ENCODE measurements at places on chromosomes 2 and 18.

DNA sequence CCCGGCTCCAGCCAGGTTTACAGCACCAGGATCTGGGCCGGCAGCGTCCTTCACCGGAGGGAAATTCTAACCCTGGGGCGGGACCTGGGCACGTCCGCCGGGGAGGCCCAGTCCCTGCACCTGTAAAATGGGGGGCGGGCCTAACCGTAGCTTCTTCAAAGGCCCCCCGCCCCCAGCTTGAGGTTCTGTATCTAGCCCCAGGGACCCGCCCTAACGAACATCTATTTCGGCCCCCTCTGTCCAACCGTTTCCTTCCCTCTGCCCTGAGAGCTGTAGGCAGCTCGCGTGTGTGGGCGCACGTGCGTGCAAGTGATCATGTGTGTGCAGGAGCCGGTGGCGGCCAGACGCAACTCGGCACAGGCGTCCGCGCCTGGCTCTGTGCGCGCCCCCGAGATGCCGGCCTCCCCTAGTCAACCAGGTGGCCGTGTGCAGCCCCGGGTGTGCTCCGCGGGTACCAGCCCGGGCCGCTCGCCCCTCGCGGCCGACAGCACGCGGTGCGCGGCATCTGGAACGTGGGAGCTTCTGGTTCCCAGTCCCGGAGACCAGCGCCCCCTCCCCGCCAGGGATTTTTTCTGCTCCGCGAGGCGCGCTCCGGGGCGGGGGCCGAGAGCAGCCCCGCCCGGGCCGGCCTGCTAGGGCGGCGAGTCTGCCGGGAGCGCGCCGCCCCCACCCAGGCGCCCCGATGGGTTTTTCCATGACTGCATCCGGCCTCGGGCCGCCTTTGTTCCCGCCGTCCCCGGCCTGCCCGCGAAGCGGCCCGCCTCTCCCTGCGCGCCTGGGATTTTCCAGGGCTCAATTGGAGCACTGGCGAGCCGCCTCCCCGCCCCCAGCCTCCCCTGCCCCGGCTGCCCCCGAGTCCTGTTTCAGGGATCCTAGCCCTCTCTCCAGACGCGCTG lies 21.2 kb downstream of the TEX44 start:
- DNase-seq = peak; percentile 69

- no peak for DNase-seq
Measured at GRCh38 chr2:328761-329160, 40.9 kb upstream of the ALKAL2 start.

DNA sequence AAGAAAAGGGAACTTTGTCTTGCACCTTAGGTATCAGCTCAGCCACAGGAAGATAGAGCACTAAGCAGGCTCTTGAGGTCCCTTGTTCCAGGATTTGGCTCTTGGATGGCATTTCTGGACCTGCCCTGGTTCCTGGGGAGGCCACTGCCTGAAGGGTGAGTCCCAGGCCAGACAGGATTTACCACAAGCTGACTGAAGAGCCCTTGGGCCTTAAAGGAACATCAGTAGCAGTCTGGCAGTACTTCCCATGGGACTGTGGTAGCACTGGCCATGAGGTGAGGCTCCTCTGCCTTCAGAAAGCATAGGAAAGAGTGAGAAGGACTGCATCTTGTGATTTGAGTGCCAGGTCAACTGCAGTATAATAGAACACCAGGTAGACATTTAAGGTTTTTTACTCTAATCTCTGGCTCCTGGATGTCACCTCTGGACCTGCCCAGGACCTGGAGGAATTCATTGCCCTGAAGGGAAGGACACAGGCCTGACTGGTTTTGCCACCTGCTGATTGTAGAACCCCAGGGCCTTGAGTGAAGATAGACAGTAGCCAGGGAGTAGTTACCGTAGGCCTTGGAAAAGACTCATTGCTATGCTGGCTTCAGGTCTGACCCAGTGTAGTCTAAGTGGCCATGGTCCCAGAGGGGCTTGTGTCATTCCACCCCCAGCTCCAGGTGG lies 154.4 kb upstream of the CREB1 start:
- DNase-seq = no peak

DNA sequence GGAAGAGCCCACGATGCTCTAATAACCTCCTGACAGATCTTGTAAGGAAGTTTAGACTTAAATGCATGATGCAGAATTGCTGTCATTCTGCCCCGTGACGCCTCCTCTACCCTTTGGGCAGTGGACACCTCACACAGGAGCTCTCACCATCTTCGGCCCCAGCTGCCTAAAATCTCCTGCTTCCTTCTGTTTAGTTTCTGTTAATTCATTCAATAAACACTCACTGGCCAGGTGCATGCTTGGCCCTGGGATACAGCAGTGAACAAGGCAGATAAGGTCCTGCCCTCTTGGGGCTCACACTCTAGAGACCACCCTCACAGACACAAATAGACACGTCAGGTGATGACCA lies 81.1 kb downstream of the SEPTIN10 start:
- DNase-seq = no peak

DNA sequence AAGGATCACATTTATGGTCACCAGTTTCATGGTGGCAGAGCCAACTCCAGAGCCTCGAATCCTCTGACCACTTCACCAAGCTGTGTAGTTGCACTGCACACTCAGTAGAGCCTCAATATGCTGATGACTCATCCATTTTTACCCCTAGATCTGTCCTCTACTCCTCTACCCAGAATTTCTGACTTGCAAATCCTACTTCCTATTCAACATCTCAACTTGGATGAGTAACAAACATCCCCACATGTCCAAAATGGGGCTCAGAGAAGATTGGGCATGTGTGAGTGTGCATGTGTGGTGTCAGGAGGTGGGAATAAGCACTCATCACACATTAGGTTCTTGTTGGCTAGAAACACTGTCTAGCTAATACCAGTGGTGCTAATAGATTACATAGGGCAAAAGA lies 57.8 kb upstream of the IGFBP2 start:
- no peak for DNase-seq

DNA sequence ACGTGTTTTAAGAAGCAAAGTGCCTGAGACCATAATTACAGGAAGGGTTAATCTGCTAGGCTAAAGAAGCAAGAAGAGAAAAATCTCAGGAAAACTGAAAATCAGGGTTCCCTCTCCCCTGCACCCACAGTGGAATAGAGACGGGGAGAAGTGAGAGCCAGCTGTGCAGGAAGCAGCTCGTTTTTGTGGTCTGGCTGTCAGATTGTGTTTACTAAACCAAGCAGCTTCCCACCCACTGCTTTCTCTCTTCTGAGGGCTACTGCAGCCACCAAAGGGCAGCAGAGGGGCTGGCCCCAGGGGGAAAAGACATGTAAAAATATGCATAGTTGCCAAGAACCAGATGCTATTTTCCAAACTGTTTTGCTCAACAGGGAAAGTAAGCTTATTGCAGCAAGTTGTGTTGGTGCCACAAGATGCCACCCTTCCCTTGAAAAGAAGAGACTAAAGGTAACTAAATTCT lies 72.6 kb upstream of the THUMPD2 start:
- DNase-seq = no peak

GRCh38 chr2:241350878-241351639 lies 5.0 kb upstream of the FARP2 start:
- no peak for DNase-seq

- no peak for DNase-seq
Measured at GRCh38 chr2:196372811-196373664, 201.7 kb upstream of the STK17B start.

- no peak for DNase-seq
Measured at GRCh38 chr2:38620282-38620977, 17.7 kb upstream of the HNRNPLL start.

- DNase-seq = no peak
Measured at GRCh38 chr2:64866797-64867196, 122.4 kb upstream of the SLC1A4 start.

GRCh38 chr2:169877398-169877797 lies 50.1 kb downstream of the UBR3 start:
- DNase-seq = no peak

- DNase-seq = no peak
Measured at GRCh38 chr2:145987793-145988192, 1467.9 kb upstream of the ZEB2 start.
